ENCODE measurements at places on chromosomes 4 and X.

- no peak for DNase-seq
Measured at GRCh38 chrX:47143894-47144625, 442 bp downstream of the NDUFB11 start.

GRCh38 chrX:37812110-37812509, 32.3 kb downstream of the CYBB start:
- DNase-seq, result no peak

DNA sequence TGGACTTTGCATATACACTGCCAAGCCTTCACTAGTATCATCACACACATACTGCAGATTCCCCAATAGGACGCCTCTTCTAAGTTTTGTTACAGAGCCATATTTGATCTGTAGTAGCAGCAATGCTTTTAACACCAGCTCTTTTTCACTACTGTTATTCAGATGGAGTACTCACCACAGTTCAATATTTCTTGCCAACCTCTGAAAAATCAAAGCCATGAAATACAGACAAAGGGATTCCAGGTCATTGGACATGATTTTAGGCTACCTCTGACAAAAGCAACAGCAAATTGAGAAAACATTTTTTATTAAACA, 390.7 kb upstream of the ADGRL3 start:
- no peak for DNase-seq

DNA sequence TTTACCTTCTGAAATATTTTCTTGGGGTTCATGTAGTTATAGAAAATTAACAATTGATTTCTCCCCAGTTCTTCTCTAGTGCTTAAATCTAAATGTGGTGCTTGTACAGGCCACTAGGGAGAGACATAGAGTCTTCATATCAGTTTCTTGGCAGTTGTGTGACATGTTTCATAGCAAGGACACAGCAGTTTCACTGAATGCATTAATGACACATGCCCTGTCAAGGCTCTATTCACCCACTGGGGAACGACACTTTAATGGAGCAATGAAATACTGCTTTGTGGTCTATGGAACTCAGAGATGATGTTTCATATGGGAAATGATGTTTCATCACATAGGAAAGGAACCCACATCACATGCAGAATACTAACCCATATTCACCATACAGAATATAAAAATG, 2.8 kb downstream of the VEGFC start:
- DNase-seq, result no peak

- DNase-seq, result no peak
Measured at GRCh38 chr4:8867624-8868320, 3.9 kb downstream of the HMX1 start.

GRCh38 chr4:48297256-48297846, 27.7 kb upstream of the TEC start:
- DNase-seq, result no peak

- no peak for DNase-seq
Measured at GRCh38 chrX:140092121-140092520, 126.8 kb upstream of the CXorf66 start.

DNA sequence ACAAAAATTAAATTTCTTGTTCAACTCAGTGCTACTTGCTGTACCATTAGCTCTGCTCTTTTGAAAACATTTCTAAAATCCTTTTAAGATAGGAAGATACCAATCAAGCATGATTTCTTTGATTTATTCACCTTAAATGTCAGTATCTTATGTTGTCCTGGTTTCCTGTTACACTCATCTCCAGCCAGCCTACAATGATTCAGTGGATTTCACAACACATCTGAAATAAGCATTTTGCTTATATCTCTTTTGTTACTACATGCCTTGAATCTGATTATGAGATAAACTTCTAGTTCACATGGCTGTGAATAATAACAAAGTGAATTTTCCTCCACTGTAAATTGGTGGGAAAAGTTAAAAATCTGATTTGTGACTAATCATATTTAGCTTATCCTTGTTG, 112.5 kb upstream of the BMP3 start:
- DNase-seq, result no peak

DNA sequence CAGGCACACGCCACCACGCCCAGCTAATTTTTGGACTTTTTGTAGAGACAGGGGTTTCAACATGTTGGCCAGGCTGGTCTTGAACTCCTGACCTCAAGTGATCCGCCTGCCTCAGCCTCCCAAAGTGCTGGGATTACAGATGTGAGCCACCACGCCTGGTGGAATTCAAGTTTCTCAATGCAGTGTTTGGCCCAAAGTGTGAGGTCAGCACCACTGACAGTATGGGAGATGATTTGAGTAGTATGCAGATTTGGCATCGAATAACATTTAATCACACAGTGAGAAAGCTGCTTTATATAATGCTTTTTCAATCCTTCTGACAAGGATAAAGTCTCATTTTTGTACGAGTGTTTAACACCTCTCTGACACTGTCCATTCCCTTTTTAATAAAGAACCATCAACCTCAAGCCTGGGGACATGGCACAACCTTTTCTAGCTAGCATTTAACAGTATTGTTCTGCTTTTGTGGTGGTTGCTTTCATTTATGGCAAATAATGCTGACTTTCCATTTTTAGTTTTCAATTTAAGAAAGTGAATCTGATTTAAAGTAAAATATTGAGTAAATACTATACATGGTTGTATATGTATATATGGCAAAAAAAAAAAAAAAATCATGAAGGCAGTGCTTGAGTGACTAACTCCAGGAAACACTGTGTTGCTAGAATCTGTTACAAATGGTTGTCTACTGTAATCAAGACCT, 4.3 kb upstream of the NSUN7 start:
- no peak for DNase-seq

DNA sequence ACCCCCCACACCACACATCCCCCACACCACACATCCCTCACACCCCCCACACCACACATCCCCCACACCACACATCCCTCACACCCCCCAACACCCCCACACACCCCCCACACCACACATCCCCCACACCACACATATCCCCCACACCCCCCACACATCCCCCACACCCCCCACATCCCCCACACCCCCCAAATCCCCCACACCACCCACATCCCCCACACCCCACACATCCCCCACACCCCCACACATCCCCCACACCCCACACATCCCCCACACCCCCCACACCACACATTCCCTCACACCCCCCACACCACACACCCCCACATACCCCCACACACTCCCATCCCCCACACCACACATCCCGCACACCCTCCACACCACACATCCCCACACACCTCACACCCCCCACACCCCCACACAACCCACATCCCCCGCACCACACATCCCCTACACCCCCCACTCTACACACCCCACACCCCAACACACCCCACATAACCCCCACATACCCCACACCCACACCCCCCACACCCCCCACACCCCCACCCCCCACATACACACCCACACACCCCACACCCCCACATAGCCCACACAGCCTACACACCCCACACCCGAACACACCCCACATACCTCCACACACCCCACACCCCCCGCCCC, 172.9 kb downstream of the DCLK2 start:
- DNase-seq, result no peak

- DNase-seq, result no peak
Measured at GRCh38 chr4:74111990-74112389, 13.0 kb upstream of the CXCL2 start.

DNA sequence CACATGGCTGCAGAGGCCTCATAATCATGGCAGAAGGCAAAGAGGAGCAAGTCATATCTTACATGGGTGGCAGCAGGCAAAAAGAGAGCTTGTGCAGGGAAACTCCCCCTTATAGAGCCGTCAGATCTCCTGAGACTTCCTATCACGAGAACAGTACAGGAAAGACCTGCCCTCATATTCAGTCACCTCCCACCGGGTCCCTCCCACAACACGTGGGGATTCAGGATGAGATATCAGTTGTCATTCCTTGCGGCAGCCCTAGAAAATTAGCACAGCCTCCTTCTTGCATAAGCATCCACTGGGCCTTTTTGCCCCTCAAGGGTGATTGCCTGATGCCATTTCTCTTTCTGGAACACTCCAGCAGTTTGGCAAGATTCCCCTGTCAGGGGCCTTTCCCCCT, 61.7 kb upstream of the STX18 start:
- DNase-seq, result no peak

Measured in stimulated activated CD8-positive, alpha-beta memory T cell treated with anti-CD3 and anti-CD28 coated beads, Interleukin-15, amount 100 ng/mL, for 24 hours (primary cell).